Occipital lobe (tissue), 3 donors: ENCODE measurements at places on chromosomes 4 and X.

DNA sequence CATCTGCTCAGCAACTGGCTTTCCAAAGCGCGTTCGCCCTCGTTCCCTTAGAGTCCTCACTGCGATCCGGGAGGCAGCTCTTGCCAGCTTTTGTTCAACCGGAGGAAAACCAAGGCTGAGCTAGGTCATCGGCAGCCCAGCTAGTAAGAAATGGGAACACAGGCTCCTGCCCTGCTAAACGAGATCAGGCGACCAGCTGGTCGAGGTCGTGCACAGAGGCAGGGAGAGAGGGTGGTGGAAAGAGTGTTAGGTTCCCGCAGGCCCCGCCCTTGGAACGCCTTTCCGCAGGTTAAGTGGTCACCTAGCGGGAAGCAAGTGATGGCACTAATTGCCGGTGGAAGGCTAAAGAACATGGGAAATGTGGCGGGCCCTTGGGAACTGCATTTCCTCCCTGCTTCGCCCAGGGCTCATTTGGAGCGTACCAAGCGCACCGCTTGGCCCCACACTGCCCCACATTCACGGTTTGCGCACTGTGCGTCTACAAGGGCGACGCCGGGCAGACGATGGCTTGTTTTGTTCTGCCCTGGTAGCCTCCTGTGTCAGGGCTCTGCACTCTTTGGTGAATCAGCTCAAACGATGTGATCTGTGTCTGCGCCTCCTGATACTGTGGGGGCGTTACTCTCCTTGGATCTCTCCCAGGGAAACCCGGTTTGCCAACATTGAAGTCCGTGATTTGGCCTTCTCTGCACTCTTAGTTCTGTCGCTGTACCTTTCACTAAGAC lies 7.2 kb upstream of the PRDM8 start:
- DNase-seq = no peak

DNA sequence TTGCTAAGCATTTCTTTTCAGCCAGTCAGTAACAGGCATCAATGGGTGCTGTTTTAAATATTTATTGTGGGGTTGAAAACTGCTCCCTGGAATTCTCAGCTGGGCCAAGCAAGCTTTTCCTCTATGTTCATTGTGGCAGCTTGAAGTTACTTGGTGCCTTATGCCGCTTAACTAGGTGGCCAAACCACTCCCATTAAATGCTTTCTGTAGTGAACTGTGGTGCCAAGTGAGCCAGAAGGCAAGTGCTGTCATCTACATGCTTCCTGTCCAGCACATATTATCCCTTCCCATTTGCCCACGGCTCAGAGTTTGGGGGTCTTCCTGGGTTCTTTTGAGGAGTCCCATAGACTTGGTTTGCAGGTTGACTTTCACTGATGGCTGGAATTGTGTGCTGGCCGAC lies 64.8 kb downstream of the TAB3 start:
- no peak for DNase-seq

- no peak for DNase-seq
Observed at GRCh38 chrX:17081511-17081910, 135.1 kb downstream of the REPS2 start.

DNA sequence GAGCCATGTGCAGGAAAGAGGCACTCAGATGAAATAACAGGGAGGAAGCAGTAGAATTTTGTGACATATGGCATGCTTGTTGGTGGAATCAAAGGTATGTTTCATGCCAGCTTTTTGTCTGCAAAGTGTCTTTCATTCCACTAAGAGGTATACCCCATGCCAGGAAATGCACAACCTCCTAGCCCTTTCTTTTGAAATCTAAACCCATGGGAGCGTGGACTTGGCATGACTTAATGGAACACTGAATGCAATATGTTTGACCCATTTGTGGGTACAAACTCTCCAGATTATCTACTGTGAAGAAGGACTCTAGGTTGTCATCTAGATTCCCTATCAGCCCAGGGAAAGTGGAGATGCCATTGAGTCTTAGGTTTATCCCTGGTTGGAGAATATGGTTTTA lies 338.3 kb upstream of the TEX13C start:
- no peak for DNase-seq

- DNase-seq = no peak
Observed at GRCh38 chrX:109928596-109929335, 74.1 kb upstream of the TMEM164 start.

DNA sequence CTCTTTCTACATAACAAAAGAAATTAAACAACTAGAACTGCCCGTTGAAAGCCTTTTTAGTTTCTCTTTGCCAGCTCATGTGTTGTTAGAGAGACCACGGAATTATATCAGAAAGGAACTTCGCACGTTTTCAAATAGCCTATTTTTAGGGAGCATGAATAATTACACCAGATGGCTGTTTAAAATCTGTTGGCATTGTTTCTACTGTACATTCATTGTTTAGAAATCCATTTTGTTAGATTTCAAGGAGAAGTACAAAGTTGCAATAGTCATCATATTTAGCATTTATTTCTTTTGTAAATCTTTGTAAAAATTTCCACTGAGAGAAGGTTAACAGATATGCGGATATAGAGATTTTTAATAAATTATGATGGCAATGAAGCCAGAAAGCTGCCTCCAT lies 403.0 kb upstream of the HS3ST1 start:
- no peak for DNase-seq

GRCh38 chr4:154854362-154854761 lies 73.3 kb downstream of the RBM46 start:
- DNase-seq = no peak

GRCh38 chrX:48165241-48165640 lies 31.4 kb downstream of the SSX5 start:
- no peak for DNase-seq

DNA sequence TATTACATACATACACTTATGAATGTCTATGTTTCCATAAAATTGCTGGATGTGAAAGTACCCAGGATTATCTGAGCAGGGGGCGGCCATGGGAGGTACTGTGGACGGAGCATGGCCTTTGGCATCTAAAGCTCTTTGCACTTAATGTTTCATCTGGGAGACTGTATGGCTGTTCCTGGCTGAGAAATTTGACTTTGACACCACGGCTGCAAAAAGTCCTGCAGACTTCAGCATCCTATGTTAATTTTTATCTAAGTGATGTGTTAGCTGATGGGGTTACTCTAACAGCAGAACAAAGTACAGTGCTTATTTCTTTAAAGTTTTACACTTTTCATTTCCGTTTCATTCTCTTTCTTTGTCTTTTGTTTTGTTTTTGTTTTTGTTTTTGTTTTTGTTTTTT lies 139.8 kb upstream of the STX18 start:
- no peak for DNase-seq

GRCh38 chr4:108433832-108434231 lies 186.5 kb upstream of the RPL34 start:
- DNase-seq = no peak

DNA sequence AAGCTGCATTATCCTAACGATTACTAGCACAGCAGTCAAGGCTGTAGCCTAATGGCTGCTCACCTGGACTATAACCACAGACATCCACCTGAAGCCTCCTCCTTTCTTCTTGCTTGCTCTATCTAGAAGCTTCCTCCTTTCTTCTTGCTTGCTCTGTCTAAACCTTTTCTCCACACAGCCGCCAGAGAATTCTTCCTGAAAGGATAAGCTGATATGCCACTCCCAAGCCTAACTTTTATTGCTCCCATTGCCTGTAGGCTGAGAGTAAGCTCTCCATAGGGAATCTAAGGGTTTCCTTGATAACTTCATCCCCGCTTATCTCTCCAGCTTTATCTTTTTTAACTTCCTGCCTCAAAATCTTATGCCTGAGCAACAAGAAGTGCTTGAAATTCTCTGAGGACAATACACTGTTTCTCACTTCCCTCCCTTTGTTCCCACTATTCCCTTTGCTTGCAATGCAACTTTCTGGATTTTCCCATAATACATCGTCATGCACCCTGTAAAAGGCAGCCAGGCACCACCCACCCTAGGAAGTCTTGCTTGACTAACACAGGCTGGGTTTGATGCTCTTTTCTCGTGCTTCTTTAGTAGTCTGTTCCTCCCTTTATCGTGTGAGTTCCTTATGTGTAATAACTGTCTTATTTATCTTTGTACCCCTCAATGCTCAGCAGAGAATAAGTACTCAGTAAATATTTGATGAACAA lies 1.4 kb upstream of the LRIT3 start:
- DNase-seq = no peak

DNA sequence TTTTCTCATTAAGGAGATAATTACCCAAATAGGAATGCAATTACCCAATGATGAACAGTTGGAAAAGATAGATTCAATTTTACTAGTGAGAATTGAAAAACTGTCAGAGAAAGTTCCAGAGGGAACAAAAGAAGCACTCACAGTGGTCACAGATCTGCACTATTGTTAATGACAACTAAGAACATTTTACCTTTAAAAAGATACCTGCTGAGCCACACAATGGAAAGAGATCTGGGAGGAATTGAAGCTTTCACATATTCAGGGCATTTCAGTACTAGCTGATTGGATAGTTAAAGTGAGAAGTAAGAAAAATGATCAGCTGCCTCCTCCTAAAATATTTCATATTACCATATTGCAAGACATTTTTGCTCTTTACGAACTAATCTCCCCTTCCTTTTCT lies 1822.2 kb downstream of the STIM2 start:
- no peak for DNase-seq

DNA sequence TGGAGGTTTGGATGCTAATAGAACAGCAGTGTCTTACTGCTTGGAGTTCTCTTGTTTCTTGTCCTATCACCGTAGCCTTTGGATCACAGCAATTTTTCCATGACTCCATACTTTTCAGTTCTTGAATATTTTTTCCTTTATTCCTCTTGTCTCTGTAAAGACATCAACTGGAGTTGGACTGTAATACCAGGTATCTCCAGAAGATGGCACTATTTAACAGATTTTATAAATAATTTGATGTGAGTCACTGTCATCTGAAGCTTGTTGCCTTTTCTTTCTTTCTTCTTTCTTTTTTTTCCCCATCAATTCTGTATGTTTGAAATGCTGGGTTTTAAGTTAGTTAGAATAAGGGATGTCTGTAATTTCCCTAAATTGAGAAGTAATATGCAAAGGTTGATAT lies 24.1 kb downstream of the HPRT1 start:
- DNase-seq = no peak

DNA sequence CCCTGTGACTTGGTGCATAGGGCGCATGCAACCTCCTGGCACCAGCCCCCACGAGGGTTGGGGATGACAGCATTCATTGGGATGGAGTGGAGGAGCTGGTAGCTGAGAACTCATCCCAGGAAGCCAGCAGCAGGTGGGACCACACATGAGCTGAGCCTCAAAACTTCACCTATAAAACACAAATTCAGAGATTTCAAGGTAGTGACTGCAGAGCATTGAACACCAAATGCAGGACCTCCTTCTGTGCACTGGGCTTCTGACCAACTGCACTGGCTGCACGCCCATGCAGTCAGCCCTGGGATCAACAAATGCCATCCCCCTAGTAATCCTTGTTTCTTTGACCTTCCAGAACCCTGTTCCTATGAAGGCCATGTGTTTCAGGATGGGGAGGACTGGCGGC lies 197.8 kb downstream of the FRAS1 start:
- no peak for DNase-seq

DNA sequence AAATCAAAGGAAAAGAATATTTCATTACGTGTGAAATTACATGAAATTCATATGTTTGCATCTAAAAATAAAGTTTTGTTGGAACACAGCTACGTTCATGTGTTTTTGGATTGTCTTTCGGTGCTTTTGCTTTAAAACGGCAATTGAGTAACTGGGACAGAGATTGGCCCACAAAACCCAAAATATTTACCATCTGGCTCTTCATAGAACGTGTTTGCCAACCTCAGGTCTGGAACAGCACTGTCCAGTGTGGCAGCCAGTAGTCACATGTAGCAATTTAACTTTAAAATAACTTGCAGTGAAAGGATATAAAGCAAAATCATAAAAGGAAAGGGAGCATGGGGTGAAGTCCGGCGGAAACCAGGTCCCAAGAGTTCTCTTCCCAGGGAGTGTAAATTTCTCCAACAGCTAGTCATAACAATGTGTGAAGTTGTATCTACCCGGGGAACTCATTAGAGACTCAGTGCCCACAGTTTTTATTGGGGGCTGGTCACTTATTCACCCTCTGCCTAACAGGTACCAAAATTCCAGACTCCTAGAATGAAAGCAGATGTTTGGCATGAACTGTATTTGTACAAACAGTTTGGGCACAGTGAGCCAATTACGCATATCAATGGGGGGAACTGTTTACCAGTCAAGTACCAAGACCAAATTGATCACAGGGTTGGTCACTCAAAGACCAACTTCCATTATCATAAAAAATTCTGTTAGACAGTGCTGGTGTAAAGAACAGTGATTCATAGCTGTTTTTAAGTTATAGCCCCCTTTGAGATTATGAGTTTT lies 10.3 kb downstream of the OCIAD1 start:
- no peak for DNase-seq

DNA sequence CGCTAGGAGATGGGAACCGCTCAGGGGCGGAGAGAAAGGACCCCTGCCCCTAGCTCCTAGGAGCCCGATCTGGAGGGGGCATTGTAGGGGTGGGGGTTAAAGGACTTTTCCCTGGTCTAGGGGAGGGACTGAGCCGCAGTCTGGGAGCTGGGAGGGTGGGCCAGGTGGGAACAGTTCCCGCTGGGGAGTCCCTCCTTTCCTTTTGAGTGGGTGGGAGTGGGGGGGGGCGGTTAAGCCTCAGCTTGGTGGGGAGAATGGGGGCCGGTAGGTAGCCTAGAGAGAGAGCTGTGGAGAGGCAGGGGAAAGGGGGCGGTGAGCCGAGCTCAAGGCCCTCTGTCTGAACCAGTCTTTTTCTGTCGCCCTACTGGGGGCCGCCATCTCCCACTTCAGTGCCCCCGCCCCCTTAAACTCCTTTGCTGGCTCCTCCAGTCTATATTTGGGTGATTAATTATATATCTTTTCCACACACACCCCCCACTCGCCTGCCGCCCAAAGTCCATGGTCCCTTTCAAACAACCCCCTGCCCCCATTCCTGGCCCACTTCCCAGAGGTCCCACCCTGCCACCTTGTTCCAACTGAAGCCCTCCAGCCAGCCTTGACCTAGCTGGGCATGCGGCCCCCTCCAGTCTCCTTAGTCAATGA lies 822 bp downstream of the ZNF275 start:
- DNase-seq = no peak

DNA sequence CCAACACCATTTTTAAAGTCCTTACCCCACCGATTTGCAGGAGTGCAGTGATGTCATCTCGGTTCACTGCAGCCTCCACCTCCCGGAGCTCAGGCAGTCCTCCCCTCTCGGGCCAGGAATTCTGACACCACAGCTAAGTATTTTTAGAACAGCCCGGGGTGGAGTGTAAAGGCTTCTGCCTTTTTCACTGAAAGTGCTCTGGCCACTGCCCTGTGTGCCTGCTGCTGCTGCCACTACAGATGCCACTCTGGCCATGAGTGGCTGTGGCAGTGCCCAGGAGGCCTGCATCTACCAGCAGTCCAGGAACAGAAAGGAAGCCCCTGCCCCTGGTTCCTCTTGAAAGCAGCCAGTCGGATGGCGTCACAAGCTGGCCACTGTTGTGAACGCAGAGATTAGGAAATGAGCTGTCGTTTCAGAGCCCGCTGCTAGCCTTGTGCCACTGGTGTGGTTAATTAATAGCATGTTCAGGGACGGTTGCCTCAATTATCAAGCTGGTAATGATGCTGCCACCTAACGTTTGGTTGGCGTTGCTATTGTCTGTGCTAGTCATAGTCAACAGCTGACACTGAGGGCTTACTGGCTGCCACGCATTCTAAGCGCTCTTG lies 23.6 kb upstream of the TBC1D14 start:
- DNase-seq = peak; percentile 52

- no peak for DNase-seq
Observed at GRCh38 chr4:149017002-149017734, 575.0 kb upstream of the NR3C2 start.

GRCh38 chrX:150465881-150466775 lies 102.3 kb upstream of the MTM1 start:
- DNase-seq = no peak
